ENCODE measurements at places on chromosomes 5 and 9.

- DNase-seq = no peak
Observed at GRCh38 chr5:128669803-128670202, 131.8 kb upstream of the FBN2 start.

DNA sequence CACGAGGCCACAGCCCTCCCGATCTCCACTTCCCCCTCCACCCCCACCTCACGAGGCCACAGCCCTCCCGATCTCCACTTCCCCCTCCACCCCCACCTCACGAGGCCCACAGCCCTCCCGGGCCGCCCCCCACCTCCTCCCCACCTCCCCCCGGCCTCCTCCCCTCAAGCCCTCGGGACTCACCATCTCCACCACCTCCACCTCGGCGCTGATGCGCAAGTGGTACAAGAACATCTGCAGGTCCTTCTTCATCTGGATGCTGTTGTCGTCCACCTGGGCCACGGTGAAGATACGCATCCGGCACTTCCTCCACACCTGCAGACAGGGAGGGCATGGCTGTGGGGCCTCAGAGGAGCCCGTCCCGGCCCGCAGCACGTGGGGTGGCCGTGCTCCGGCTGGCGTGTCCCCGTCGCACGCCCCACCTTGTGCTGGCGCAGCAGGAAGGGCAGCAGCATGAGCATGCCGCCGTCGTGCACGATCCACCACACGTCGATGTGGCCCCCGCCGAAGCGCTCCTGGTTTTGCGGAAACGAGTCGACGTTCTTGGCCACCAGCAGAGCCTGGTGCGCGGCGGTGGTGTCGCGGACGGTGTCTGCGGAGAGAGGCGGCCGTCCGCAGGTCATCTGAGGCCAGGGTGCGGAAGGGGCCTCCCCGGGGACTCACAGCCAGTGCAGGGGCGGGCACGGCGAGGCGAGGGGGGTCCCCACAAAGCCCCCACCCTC lies 48.0 kb downstream of the SLC12A7 start:
- DNase-seq = no peak

GRCh38 chr5:81297531-81297930 lies 3.9 kb upstream of the ZCCHC9 start:
- DNase-seq = no peak

DNA sequence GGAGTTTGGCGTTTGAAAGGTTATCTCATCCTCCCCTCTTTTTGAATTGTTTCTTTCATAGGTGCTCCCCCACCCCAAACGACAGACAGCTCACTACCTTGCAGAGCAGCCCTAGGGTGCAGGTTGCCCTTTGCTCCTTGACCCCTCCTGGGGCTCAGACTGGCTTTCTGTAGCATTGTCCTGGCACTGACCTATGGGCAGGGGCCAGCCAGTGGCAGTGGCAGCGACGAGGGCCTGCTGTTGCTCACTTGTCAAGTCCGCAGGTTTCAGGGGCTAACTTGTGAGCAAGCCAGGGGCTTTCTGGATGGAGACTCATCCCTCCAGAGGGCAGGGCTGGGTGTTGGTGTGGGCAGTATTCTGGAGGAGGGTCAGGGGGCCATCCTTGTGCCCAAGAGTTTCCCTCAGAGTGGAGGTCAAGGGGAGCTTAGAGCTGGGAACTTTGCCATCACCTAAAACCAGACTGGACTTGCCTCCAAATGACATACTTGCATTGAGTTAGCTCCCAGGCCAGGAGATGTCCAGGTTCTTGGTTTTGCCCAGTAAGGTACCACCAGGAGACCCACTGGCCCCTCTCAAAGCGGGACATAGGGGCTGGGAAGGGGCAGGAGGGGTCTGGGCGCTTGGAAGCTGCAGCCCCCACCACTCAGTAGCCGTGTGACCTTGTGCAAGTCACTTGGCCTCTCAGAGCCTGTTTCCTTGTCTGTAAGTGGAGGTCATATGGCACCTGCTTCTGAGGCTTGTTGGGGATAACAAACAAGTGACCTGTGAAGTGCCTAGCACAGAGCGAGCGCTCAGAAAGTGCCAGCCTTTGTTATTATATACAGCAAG lies 53.5 kb upstream of the CDKN2AIPNL start:
- DNase-seq = peak; percentile 8

DNA sequence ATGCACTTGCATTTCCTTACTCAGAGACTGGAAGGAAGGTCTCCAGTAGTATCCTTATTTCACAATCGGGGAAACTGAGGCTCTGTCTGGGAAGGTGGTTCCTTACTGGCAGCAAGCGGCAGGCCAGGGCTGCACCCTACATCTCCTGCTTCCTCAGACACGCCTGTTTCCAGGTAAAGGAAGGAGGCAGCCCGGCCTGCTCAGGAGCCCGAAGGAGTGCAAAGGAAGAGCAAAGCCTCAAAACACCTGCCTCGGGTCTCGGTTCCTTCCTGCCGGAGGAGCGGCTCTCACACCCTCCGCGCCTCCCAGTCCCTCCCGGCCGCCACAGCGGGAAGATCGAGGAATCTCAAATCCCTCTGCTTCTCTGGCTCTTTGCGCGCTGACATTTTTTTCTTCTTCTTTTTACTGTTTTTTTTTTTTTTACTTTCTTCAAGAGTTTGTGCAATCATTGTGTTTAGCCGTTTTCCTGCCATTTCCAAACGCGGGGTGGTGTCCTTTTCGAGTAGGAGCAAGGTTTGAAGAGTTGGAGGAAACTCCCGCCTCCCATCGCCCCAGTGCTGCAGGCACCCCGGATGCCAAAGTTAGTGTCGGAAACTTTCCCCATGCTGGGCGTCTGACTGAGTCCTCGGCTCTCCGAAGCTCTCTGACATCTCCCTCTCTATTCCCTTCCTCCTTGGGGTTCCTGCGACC lies 1.0 kb downstream of the GGTA1 start:
- DNase-seq = no peak

GRCh38 chr5:53871050-53871449 lies 310.6 kb downstream of the NDUFS4 start:
- DNase-seq = no peak

GRCh38 chr5:131005963-131006684 lies 158.9 kb downstream of the HINT1 start:
- peak; percentile 15 for DNase-seq

GRCh38 chr5:132090107-132090506 lies 16.5 kb downstream of the CSF2 start:
- DNase-seq = no peak

GRCh38 chr9:87592554-87593358 lies 95.1 kb downstream of the DAPK1 start:
- no peak for DNase-seq

- no peak for DNase-seq
Observed at GRCh38 chr9:133527444-133527920, 2.7 kb upstream of the MYMK start.

GRCh38 chr5:179792612-179793467 lies 946 bp upstream of the LTC4S start:
- no peak for DNase-seq

DNA sequence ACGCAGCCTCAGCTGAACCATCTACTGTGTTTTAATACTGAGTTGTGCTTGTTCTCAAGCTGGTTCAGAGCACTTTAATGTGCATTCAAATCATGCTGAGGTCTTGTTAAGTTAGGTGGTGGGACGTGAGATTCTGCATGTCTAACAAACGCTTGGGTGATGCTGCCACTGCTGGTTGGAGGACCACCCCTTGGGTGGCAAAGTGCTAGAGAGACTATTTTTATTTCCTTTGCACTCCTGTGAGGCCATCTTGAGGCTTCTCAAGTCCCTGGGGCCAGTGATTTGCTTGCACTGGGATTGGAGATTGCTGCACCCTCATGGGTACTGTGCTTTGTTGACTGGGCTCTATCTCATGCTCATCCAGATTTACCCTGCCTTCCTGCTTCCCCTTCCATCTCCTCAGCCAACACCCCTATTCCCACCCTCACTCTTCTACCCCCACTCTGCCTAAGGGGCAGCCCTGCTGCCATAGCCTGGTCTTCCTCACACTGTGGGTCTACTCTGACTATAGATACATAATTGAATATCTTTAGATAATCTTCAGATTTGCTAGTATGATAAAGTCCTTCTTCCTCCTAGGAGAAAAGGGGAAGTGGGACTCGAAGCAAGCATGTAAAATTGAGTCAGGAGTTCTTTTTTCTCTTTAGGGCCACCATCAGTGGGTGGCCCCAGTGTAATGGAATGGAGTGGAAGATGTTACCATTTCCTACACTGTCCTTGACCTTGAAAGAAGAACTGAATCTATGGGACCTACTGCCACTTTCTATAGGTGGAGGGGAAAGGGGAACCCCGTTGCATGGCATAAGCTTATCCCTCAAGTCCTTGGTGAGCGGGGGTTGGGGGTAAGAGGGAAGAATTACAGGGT lies 45.1 kb upstream of the SUB1 start:
- no peak for DNase-seq

- no peak for DNase-seq
Observed at GRCh38 chr9:128503870-128504269, 649 bp upstream of the GLE1 start.

- DNase-seq = peak; percentile 61
Observed at GRCh38 chr5:60886158-60886557, 42.1 kb upstream of the ELOVL7 start.

GRCh38 chr9:11962327-11962726 lies 730.9 kb upstream of the TYRP1 start:
- no peak for DNase-seq

DNA sequence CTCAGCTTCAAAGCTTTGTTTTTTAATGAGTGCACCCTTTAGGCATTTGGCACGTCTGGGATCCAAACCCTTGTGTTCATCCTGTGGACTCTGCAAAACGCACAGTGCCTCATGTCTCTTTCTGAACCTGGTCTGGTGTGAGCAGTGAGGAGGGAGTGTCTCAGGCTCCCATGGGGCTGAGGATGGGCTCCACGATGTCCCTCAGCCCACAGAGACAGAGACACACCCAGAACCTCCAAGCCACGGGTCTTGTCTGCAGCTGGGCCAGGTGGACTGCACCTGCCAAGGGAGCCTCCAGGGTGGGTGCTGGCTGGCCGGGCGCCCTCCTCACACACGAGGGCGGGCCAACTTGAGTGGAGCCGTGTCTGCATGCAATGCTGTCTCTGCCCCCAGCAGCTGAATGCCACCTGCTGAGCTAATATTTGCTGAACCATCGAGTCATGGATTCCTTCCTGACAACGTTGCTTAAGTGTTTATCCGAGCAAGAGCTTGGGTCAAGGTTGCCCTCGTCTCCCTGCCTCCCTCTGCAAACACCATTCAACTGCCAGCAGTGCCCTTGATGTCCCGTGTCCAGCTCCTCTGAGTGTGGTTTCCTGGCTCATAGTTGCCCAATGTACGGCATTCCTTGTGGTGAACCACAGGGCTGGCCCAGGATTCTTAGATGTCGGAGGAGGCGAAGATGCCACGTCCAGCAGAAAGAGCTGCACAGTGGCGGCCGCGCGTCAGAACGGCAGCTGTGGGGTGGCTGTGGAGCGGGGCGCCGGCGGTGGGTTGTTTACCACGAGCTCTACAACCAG lies 31.4 kb upstream of the LPCAT1 start:
- DNase-seq = peak; percentile 96

DNA sequence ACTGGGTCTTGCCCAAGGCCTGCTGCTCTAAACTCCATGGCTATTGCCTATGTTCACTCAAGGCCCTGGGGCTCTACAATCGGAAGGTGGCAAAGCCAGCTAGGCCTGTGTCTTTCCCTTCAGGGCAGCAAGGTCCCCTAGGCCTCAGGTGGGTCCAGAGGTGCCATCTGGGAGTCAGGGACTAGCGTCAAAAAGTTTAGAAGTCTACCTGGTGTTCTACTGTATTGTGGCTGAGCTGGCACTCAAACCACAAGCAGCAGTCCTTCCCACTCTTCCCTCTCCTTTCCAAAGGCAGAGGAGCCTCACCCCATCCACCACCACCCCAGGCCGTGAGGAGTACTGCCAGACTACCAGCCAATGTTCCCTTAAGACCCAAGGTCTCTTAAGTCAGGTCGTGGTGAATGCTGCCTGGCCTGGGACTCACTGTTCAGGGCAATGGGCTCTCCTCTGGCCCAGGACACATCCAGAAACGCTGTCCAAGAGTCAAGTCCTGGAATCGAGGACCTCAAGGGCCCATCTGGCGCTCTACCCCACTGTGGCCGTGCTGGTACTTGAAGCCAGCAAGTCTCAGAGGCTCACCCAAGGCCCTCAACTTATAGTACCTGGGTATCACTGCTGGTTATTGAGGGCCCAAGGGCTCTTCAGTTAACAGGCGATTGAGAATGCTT lies 13.0 kb upstream of the SARDH start:
- no peak for DNase-seq

GRCh38 chr5:82858151-82859025 lies 218.8 kb downstream of the TMEM167A start:
- DNase-seq = no peak

DNA sequence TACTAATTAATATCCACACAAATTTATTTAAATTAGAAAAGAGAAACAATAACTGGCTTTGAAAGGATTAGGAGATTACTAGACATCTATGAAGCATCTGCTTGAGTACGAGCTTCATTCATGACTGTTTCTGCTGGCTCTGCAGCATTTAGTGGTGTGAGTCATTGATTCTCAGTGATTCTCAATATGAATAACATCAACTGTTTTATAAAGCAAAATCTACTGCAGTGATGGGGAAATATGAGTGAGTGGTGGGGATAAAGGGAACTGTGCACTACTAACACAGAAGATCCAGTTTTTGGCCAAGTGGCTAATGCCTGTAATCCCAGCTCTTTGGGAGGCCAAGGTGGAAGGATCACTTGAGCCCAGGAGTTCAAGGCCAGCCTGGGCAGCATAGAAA lies 8.4 kb downstream of the FNBP1 start:
- DNase-seq = no peak

GRCh38 chr5:138336952-138337684 lies 948 bp upstream of the FAM53C start:
- DNase-seq = no peak

GRCh38 chr5:31638345-31638744 lies 586 bp upstream of the PDZD2 start:
- DNase-seq = no peak

- DNase-seq = peak; percentile 32
Observed at GRCh38 chr5:73448463-73449136, at the start of gene FOXD1. TSS of gene FOXD1 (minus strand) at chr5:73448777. CDS start at chr5:73448362, 415 bp downstream.

DNA sequence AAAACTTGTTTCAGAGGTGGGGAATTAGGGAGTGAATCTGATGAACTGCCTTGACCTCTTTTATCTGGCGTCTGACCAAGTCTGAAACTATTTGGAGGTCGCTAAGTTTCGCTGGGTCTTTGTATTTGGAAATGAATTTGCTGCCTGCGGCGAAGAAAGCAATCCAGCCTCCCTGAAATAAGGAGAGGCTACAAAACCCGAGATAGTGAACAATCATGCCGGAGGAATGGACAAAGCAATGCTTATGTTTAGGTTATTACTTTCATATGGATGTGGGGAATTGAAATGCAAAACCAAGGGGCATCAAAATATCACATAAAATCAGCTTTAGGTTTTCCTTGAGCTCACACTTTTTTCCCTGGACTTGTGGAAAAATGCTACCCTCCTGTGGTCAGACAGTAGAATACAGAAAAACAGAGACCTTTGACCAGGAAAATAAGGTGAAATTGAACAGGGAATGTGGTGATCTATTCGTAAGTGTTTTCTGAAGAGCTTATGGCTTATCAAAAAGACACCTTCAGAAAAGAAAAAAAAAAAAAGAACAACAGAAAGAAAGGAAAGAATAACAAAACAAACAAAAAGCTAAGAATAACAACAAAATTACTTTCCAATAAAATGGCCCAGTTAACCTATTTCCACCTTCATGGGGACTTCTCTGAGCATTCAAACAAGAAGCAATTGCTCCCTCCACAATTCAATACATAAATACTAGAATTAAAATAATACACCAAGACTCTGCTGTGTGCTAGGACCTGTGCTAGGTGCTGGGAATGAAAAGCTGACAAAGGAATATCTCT lies 68.6 kb upstream of the DPYSL3 start:
- DNase-seq = peak; percentile 41

- no peak for DNase-seq
Observed at GRCh38 chr5:127076315-127077129, 3.2 kb upstream of the C5orf63 start.
